ENCODE measurements at places on chromosomes 13 and 19.

DNA sequence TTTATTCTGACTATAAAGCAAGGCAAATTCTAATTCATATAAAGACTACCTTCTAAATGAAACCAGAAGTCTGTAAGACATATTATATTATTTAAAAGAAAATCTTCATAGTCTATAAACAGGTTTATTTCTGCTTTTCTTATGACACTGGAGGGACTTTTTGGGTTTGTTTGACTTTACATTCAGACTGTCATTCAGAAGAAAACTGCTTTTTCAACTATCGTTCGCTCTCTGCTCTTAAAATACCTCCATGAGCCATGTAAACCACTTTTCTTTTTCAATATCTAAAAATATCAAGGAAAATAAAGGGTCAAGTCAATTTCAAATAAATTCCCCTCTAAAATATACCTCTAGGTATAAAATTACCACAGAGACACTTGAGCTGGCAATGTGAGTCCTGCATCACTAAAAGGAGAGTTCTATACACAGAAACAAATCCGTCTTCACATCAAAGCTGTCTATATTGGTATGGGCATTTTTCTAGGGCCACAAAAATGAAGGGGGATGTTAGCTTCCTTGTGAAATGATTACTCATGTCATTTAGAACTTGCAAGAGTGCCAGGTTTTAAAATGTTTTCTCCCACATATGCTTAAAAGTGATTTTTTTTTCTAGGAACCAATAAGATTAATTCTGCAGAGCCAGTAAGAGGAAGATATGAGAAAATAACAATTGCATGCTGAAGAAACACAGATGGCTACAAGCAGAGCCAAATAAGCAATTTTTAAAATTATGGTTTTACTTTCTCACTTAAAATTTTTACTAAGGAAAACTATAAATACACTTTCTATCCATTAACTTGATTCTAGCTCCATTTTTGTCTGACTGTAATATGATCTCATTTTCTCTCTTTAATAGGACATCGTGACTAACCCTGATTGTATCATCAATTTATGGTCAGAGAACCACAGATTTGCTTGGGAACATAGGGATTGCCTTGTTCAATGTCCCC is 181.8 kb downstream of the TBC1D4 start:
- DNase-seq, result no peak

- no peak for DNase-seq
Observed at GRCh38 chr13:27079421-27079958, 92.1 kb downstream of the USP12 start.

GRCh38 chr19:6868351-6868750 is 19.0 kb upstream of the ADGRE1 start:
- no peak for DNase-seq

GRCh38 chr19:1590641-1591397 is 1.8 kb downstream of the MBD3 start:
- DNase-seq, result no peak

DNA sequence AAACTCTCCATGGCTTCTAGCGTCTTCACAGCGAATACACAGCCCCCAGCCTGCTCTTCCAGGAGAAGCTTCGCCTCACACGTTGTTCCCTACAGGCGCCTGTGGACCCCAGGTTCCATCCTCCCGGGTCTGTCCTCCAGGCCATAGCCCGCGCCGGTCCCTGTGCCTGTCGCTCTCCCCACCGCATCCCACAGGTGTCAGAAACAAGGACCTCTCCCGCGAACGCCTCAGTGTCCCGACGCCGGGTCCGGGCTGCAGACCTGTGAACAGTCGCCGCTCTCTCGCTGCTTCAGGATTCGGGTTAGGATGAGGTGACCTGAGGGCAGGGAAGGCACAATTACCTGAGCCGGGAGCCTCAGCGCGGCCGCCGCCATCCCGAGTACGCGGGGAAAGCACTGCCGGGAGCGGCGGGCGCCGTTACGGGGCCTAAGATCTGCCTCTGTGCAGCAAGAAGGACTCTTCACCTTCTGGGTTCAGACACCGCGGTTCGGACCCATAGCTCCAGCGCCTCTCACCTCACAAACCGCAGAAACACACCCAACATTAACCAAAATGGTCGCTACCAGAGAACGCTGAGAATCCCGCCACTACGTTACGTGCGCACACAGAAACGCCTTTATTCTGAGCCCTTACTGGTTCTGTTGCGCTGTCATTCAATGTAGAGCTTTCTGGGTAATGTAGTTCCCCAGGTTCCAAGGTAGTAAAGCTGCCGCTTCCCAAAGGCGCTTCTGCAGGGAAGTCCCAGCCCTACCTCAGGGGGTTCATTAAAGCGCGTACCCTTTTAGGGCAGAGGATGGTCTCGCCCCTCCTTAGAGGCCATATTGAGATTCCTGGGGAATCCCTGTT is at the start of gene ZNF418:
Gene ZNF418, minus strand, starts transcription at position 583 of the 846 bp plus-strand sequence. CDS start 1,580 bp downstream, outside the sequence.
- DNase-seq, result peak; percentile 3

DNA sequence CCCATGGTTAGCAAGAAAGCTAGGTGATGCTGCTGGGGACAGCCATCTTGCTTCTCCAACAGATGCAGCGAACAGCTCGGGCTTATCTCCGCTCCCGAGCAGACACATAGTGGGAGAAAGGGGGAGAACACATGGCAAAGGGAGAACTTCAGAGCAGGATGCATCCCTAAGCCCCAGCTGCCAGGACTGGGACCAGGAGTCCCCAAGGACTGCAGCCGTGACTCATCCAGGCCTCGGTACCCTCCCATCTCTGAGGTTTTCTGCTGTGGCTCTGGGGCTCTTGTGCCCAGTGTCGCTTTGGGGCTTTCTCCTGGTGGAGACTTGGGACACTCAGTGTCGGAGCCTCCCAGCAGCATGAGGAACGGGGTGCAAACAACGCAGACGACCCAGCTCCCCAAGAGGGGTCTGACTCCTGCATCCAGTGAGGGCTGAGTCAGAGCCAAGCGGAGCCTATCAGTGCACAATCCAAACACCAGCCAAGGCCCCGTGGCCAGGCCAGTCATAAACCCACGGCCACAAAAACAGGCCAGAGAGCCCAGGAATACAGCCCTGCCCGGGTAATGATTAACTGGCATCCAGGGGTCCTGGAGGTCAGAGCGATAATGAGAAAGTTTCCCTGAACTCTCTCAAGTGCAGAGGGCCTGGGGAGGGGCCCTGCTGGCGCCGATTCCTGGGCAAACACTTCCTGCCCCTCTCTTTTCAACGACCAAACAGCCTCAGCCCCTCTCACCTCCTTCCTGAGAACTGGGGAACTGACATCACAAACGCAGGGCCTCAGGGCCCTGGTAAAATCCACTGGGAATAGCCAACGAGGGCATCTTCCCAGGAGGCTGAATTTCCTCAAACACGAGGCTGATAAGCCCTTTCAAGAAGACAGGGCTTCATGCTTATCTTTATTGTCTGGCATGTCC is 202.9 kb downstream of the USP12 start:
- DNase-seq, result no peak

GRCh38 chr19:49843265-49843664 is 7.7 kb upstream of the PTOV1 start:
- no peak for DNase-seq

DNA sequence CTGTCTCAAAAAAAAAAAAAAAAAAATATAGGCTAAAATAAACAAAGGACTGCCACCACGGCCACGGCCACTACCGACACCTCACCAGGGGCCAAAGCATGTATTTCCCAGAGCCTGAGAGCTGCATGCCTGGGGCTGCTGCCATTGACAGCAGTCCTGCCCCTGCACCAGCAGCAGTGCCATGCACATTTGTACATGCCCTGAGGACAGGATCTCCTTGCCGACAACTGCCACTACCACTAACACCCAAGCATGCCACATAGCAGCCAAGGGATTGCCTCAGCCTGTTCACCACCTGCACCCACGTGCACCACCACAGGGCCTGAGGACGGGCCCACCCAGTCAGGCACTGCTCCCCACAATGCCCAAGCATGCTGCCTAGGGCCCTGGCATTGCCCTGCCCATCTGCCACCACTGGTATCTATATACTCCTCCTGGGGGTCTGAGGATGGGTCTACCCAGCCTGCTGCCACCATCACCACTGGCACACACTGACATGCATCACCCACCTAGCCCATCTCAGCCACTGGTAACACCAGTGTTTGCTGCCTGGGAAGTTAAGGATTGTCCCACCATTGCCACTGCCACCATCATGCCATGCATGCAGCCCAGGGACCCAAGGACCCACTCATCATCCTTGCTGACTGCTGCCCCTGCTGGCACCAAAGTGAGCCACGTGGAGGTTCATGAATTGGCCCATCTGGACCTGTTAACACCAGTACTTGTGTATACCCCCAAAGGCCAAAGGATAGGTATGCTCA is 10.6 kb upstream of the NUP62 start:
- DNase-seq, result no peak

GRCh38 chr13:26707122-26708006 is 53.2 kb downstream of the GPR12 start:
- DNase-seq, result peak; percentile 16

DNA sequence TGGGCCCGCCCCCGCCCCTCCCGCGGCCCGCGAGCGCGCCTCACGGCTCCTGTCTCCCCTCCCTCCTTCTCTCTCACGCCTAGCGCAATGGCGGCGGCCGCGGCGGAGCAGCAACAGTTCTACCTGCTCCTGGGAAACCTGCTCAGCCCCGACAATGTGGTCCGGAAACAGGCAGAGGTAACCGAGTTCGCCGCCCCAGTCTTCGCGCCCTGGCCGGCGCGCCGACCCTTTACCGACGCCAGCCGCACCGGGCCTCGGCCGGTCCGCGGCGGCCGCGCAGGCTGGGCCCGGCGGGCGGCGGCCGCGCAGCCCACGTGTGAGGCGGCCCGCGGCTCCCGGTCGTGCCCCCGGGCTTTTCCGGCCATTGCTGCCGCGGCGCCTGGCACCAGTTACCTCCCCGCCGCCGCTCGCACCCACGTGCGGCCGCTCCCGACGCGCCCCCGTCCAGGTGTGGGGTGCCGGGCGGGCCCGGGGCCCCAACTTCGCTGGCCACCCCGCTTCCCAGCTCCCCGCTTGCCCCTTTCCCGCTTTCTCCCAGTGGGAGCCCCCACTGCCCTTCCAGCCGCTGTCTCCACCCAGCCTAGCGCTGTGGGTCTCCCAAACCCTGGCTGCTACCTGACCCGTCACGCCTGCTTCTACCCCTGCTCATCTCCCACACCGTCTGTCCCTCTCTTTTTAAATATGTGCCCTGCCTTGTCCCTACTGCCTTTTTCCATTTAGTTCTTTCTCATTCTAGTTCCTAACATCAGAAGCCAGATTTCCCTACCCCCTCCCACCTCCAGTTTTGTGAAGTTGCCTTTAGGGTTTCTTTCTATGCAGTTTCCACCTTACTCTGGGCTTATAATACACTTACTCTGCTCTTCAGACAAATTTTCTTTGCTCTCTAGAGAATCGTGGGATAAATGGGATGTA is 23.4 kb downstream of the IPO5 start:
- no peak for DNase-seq

GRCh38 chr13:27352698-27353097 is 71.7 kb upstream of the GTF3A start:
- DNase-seq, result no peak

DNA sequence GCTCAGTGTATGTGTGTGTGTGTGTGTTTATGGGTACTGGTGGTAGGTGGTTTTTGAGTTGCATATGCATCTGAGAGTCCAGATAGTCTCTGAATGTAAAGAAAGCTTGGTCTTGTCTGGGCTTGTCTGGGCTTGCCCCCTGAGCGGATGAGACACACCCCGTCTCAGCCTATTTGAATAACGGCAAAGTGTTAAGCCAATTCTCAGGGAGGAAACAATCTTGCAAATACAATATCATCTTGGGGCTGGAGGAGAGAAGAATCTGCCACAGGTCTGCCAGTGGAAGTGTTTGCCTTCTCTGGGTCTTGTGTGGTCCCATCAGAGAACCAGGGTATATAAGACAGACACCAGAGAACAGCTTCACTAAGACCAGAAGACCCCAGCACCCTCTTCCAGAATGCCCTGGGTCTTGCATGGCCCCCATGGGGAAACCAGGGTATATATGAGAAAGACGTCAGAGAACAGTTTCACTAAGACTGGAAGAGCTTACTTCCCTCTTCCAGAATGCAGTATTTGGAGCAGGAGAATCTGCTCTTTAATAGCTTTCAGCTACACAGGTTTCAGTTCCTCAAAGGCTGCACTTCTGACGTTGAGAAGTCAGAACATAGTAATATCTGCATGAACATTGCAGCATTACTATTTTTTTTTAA is 13.3 kb downstream of the CD70 start:
- DNase-seq, result no peak
